NCI-H2171 (cell line): ENCODE measurements at places on chromosomes 1 and 21.

DNA sequence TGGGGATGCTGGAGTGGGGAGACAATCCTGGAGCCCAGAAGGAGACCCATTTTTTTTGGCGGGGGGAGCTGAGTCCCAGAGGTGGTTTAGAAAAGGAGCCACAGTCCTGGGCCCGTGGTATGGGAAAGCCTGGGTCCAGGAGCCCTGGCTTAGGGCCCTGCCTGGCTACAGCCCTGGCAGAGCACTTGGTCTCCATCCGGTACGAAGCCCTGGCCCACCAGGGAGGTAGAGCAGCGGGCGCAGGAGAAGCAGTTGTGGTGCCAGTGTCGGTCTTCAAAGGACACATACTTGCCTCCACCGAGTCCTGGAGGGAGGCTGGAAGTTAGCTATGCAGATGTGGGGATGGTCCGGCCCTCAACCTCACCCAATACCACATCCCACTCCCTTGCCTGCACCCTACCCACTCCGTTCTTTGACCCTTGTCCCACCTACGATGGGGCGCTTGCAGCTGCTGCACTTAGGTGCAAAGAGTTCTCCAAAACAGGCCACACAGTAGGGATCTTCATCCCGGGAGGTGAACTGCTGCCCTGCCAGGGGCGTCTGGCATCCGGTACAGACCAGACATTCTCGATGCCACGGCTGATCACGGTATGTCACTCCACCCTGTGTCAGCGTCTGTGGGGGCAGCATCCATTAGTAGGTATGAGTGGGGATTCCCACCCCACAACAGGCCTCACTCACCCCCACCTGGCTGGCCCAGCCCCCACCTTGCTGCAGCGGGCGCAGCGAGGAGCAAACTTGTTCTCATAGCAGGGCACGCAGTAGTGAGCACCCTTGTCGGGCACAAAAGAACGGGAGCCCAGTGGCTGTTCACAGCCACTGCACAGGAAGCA is 7.7 kb upstream of the SF3A3 start:
- no peak for DNase-seq

- DNase-seq: no peak
Measured at GRCh38 chr1:89065079-89065868, at the start of gene GBP1. GBP1 (minus strand) TSS chr1:89065208; CDS start chr1:89063234, 1,974 bp downstream.

DNA sequence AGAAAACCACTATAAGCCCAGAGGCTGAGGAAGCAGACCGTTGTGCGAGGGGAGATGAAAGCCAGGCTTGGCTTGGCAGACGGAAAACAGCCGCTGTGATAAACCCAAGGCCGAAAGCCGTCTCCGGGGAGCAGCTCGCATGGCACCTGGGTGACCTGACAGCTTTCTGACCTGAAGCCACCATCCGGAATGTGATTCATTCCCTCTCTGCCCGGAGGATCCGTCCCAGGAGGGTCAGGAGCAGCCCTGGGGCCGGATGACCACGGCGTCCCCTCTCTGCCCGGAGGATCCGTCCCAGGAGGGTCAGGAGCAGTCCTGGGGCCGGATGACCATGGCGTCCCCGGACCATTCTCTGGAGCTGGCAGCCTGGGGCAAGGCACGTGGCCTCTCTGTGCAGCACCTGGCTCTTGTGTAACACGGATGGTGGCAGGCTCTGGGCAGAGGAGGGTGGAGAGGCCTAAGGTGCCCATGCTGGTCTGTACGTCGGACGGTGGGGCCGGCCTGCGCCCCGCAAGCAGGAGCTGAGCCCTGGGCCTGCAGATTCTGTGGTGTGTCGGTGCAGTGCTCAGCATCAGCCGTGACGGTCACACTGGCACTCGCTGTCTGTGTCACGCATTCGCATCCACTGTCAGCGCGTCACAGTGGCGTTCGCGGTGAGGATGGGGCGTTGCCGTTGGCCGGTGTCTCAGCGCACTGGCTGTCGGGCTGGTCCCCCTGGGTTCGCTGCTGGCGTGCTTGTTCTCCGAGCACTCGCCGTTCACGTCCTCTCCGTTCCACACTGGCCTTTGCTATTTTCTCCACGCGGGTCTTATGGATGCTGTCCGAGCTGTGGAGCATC is 50.3 kb downstream of the SLX9 start:
- no peak for DNase-seq

- DNase-seq: no peak
Measured at GRCh38 chr1:107526524-107527198, 385.8 kb downstream of the NTNG1 start.

DNA sequence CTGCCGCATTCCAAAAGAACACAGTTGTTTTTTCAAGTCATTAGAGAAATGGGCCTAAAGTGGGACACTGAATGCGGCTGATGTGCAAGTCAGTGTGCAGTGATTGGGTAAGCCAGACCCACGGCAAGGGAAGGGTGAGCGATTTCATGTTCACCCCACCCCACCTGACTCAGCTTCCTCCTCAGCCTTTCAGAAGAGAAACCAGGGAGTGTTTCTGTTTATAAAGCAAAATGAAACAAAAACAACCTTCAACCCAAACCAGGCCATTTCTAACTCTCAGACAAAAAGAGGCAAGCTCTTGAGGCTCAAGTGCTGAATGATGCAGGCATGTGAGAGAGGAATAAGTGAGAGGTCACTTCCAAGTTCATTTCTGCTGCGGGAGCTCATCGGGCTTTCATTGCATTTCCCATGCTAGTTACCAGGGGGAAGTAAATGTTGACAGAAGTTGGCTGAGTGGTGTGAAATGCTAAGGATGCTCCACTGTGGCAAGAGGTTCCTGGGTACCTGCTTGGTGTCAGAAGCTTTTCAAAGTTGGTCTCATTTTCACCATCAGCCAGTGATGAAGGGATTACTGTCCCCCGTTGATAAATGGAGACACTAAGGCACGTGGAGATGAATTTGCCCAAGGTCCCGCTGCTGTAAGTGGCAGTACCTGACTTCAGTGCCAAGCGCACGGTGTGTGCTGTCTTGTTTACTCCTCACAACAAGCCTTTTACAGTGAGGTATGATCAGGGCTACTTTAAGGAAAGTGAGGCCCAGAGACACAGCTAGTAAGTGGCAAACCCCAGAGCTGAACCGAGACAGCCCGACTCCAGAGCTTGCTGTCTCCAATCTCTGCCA is 29.1 kb downstream of the STPG1 start:
- DNase-seq: no peak

- no peak for DNase-seq
Measured at GRCh38 chr1:19448491-19449439, 36.6 kb downstream of the CAPZB start.

DNA sequence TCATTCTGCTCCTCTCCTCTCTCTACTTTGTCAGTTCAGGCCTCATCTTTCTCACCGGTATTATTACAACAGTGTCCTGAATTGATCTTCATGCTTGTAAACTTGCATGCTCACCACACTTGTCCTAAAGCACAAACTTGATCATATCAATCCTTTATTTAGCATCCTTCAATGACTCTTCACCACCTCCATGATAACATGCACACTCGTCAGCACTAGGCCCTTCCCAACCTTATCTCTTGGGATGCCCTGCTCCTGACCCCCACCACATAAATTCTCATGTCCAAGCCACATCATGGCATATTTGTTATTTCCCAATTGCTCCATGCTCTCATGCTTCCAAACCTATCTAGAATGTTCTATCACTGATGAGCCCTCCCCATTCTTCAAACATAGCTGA is 103.1 kb downstream of the ENAH start:
- no peak for DNase-seq

GRCh38 chr21:42737951-42738590 is 84.7 kb downstream of the PDE9A start:
- no peak for DNase-seq

GRCh38 chr1:171084091-171084490 is 6.6 kb upstream of the FMO3 start:
- no peak for DNase-seq

GRCh38 chr1:235430991-235431390 is 63.8 kb downstream of the TBCE start:
- DNase-seq: no peak

- no peak for DNase-seq
Measured at GRCh38 chr1:147417024-147417423, 124.3 kb upstream of the BCL9 start.

DNA sequence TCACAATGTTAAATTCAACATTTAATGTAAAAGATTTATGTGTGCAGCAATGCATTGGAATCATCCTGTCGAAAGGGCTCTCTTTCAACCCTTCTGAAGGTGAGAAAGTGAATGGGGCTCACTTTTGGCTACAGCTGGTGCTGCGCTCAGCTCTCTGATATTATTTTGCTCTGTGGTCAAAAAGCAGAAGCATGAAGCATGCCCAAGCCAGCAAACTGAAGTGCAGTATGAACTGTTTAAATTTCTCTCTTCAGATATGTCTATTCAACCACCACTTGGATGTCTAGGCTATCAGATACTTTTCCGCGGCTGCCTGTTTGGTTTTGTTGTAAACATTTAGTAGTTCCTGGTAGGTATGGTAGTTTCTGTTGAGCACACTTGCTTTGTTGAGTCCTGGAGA is 216.9 kb upstream of the TMPRSS15 start:
- DNase-seq: no peak

DNA sequence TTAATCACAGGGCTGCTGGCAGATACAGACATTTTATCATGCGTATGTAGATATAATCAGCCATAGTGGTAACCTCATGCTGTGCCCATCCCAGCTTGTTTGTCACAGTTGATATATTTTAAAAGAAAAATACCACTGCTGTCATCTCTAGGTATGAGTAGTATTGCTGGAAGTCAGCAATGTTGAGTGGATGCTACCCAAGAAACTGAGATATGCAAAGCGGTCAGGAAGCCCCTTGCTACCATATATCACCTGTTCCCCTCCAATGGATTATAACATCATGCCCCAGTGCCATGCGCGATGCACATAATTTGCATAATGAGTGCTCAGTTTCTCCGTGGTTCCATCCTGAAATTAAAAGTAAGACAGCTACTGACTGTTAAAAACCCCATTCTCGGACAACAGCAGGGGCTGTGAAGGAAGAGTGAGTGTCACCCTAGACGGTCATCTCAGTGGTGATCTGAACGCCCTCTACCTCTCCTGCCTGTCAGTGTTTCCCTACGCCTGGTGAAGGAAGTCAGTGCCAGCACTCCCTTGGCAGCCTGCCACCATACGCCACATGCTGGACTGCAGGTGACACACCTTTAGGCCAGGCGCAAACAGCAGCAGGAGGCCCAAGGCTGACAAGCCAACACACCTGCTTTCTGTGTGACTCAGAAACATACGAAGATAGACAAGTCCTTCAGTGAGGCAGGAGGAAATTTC is 2.7 kb downstream of the IL10RB start:
- peak; percentile 43 for DNase-seq

DNA sequence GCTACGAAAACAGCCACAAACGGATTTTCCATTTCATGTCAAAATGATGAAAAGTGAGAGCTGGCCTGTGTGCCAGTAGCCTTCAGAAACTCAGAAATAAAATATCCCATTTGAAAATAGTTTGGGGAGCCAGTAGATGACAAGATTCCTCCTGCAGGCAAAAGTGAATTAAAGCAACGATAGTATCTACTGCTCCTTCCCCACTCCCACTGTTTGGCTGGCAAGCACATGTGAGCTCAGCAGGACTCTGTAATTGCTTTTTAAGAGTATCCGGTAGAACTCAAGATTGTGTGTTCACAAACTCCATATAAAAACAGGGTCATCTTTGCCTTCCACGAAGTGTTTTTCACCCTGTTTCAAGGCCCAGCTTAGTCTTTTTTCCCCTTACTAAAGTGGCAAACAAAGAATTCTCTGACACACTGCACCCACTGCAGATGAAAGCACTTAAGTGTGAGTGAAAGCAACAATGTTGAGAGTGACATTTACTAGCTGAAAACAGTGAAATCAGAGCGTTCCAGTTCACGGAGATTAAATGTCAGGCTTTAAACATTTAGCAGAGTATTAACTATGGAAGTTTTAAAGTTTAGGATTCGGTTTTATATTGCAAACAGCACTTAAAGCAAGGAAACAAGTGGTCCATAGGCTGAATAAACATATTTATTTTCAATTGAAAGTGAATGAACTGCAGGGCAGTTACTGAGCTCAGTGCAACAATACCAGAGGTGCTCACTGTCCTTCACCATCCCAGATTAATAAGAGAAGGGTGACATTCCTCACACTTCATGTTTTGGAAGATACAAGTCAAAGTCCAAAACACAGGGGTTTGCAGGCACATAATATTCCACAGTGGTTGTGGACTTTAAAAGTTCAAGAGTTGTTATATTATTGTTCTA is 70.0 kb downstream of the ALG14 start:
- DNase-seq: no peak

GRCh38 chr1:21072721-21073120 is 104.0 kb downstream of the EIF4G3 start:
- DNase-seq: no peak

DNA sequence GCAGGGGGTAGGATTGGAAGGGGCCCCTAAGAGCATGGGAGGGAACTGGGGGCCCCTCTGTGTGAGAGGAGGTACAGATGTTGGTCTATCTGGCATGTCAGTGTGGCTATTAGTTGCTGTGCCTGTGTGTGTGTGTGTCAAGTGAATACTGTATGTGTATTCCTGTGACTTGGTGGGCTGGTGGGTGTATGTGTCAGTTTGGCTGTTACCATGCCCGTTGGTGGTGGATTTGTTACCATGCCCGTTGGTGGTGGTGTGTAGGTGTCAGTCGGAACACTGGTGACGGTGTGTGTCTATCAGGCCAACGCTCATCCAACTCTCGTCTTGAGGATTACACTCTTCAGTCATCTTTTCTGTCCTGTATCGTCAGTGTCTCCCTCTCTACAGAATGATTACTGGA is 22.6 kb downstream of the TFAP2E start:
- DNase-seq: no peak

DNA sequence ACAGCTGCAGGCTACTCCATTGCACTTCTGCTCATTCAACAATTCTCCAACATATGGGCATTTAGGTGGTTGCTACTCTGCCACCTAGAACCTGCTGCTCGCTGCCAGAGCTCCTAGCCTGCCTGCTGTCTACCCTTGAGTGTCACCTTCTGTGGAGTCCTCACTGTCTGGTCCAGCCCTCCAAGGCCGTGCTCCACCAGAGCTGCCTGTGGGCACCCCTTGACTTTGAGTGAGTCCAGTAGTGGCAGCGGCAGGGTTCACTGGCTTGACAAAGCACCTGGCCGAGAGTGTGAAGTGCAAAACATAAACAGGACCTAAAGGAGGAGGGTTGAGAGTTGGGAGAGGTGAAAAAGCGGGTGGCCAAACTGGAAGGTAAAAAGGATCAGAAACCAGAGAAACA is 120.3 kb upstream of the DNAH14 start:
- no peak for DNase-seq

- DNase-seq: no peak
Measured at GRCh38 chr1:11874624-11875023, 15.9 kb upstream of the NPPB start.

DNA sequence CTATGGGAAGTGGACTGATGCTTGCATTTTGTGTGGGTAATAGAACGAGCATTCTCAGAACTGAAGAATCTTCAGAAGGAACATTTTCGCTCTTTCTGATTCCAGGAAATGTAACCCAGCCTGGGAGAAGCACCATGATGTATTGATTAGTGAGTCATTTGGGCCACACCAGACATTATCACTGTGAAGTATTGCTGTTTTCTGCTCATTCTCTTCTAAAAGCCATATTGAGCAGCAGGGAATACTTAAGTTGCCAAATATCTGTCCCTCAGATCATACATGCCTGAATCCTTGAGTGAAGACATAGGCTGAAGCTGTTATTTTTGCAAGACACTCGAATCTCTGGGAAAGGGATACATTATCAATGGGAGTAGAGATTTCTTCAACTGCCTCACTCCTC is 213.1 kb downstream of the PCP4 start:
- DNase-seq: no peak

GRCh38 chr1:51569284-51570062 is 47.4 kb upstream of the OSBPL9 start:
- no peak for DNase-seq
